Activated T-cell treated with anti-CD3 and anti-CD28 coated beads for 48 hours (primary cell): ENCODE measurements at places on chromosomes 2 and 18.
A peak's percentile ranks its signal among the peaks of the same experiment; 100 is the strongest.

GRCh38 chr2:165105926-165106325, 97.9 kb downstream of the SCN3A start:
- DNase-seq: no peak

DNA sequence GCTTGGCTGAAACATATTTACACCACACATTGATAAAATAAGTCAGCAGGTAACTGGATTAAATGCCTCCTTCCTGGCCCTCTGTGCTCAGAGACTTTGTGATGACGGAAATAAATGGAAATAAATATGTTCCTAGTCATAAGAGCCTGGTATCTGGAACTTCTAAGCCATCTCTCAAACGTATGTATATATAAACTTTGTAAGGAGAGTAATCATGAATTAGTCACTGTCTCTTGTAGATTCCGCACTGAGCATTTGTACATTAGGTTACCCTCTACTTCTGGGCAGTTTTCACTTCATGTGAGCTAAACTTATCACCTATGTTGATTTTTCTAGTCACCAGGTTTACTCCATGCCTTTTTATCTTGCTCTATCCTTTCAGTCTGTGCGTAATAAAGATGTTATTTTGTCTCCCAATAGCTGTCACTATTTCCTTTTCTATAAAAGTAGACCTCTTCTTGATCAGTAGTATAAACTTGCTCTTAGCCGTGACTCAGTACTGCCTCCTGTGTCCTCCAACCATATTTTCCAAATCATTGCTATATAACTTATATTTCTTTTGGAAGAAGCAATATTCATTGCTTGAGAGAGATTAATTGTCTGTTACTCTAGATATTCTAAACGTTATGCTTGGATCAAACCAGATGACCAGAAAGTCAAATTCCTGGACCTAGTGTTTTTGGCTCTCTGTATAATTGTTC, 53.2 kb downstream of the FEZ2 start:
- no peak for DNase-seq

GRCh38 chr2:56132138-56132537, 51.7 kb upstream of the CCDC85A start:
- no peak for DNase-seq

GRCh38 chr2:83234246-83234645, 1224.8 kb downstream of the SUCLG1 start:
- no peak for DNase-seq

- no peak for DNase-seq
These were observed 132.6 kb downstream of the VWC2L start for GRCh38 chr2:214543386-214543955.

DNA sequence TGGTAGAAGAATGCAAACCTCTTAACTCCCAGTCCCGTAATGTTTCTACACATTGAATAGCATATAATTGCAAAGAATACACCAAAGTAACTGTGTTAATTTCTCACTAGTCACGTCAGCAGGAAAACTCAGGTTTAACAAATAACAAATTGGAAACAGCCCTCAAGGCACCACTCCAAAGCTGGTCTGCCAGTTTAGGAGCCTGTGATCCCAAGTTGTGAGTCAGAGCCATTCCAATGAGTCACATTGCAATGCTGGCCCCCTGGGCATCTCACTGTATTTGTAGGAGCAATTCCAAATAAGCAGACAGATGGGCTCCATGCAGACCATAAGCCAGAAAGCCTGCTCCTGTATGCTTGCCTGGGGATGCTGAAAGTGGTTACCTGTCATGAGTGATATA, 143.2 kb upstream of the SETBP1 start:
- no peak for DNase-seq

DNA sequence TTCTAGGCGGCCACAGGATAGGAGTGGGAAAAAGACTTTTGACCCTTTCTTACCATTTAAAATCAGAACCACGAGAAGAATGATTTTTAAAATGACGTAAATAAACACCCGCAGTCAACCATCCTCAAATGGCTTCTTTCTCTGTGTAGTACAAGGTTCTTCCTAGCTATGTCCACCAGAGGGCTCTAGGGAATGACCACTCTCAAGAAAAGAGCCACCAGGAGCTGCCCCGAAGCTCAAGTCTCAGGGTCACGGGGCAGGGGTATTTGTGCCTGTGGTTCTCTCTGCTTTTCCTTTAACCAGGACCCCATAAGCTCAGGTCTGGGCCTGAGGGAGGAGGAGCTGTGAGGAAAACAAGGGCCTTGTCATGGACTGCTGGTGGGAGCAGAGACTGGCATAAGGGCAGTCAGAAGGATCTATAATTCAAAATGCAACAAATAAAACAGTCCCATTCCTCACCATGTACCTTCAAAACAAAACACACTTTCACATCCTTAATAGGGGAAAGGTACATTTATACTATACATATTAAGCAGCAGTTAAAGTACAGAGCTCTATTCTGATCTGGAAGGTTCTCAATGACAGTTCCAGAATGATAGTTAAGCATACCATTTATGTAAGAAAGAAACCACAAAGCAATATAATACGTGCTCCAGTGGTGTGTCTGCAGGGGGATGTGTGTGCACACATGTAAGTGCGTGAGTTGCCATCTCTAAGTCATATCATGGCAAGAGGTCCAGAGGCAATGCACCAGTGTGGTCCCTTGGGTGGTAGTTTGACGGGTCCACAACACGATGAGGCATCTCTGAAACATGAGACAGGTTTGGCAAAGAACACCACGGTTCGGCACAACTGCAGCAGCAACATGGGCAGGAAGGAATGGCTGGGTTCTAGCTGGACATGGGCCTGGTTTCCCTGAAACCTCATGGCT, 18.6 kb downstream of the LYPD1 start:
- DNase-seq: no peak

GRCh38 chr18:22307528-22307927, 110.2 kb downstream of the CTAGE1 start:
- no peak for DNase-seq

DNA sequence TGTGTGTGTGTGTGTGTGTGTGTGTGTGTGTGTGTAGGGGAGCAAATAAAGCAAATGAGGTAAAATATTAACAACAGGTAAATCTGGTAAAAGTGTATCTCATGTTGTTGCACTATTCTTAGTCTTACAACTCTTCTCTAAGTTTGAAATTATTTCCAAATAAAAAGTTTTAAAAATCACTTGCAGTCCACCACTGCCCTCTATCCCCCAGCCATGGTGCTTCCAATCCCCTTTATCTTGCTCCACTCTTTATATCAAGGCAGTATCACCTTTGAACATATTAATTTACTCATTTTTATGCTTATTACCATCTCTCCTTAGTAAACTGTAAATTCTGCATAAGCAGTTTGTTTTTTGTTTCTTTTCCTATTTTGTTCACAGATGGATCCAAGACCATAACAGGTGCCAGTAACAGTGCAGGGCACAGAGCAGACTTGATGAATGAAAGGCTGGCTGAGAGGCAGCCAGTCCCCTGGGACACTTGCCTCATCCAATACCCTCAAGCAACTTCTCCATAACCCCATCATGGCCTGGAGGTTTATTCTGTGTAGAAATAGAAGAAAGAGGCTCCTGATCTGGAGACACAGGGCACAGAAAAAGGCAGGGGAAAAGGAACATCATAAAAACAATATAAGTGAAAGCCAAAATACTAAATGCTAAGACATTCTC, 67.6 kb downstream of the LDAH start:
- DNase-seq: no peak

DNA sequence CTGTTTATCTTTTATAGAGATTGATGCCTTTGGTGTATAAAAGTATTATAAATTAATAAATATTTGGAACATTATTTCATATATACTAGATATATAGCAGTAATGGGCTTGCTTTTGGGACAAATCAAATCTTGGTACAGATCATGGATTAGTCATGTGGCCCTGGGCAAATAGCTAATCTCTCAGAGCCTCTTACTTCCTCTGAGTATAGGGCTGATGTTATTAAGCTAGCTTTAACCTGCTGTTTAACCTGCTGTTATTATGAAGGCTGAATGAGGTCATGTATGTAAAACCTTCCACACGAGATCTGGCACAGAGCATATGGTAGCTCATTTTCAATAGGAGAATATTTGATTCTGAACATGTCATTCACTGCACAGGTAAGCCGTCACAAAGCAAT, 5.7 kb downstream of the ITGB6 start:
- DNase-seq: no peak

- no peak for DNase-seq
These were observed 49.5 kb upstream of the POLE4 start for GRCh38 chr2:74908748-74909444.

DNA sequence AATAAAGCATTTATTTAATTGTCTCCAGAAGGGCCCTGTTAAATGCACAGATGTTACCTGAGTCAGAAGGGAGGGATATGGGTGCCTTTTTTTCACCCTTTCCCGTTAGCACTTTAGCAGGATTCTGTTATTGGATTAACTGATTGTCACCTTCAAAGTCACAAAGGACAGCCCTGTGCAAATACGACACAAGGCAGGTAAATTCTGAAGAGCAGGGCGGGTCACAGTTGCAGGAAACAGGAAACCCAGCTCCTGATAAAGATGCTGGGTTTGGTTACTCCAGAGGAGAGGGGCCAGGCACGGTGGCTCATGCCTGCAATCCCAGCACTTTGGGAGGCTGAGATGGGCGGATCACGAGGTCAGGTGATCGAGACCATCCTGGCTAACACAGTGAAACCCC, 11.4 kb upstream of the PKDCC start:
- no peak for DNase-seq

- no peak for DNase-seq
These were observed 821 bp upstream of the PROC start for GRCh38 chr2:127417406-127417805.

- no peak for DNase-seq
These were observed 119.0 kb upstream of the SYT4 start for GRCh38 chr18:43396266-43396665.

DNA sequence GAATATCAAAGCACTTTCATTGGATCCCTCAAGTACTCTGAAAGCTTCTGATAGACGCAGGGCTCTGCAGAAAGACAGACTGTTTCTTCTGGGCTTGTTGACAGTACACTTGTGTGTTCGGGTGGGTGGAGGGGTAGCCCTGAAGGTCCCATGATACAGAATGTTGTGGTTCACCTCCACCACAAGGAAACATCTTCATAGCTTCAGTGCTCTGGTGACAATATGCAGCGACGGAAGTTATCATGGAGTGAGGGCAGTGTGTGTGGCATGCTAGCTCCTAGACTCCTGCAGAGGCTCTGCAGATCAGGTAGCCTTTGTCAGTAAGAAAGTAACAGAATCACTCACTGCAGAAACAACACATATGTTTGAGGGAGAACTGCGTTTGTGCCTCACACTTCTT, 90.7 kb downstream of the MEIS1 start:
- no peak for DNase-seq

DNA sequence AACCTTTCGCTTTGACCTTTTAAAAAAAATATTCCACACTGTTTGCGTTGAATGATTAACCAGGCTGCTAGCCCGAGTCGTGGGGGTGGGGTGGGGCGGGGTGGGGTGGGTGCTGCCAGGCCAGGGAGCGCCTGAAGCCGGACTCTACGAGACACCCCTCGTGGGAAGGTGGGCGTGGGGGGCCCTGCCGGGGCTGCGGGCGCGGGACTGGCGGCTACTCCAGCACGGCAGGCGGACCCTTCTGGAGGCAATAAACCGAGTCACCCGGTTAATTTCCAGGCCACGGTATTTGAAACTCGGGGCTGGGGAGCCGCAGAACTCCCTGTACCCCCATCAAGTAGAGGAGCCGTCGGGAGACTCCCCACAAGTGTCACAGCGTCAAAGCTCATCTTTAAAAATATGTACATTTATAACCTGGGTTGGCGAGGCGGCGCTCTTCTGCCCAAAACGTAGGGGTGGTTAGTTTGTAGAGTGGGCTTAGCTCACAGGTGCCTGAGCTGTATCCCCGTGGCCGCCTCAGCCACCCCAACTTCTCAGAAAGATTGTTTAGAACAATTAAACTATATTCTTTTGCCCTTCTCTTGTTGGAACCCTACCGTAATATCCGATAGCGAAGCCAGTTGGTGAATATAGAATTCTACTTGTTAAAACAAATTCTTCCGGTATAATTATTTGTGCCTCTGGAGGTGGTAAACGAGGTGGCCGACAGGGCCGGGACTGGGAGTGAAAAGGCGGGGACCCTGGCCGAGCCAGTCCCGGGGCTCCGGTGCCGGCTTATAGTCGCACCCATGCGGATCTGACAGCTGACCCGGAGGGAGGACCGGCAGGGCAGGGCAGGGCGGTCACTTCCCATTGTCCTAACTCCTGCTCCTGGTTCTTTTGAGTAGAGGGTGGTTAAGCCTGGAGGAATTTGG, 1.4 kb downstream of the B3GNT2 start:
- peak; percentile 22 for DNase-seq

- no peak for DNase-seq
These were observed 13.7 kb downstream of the PDCD1 start for GRCh38 chr2:241844831-241845578.

GRCh38 chr2:180979749-180980105, 678 bp upstream of the UBE2E3 start:
- DNase-seq: no peak

DNA sequence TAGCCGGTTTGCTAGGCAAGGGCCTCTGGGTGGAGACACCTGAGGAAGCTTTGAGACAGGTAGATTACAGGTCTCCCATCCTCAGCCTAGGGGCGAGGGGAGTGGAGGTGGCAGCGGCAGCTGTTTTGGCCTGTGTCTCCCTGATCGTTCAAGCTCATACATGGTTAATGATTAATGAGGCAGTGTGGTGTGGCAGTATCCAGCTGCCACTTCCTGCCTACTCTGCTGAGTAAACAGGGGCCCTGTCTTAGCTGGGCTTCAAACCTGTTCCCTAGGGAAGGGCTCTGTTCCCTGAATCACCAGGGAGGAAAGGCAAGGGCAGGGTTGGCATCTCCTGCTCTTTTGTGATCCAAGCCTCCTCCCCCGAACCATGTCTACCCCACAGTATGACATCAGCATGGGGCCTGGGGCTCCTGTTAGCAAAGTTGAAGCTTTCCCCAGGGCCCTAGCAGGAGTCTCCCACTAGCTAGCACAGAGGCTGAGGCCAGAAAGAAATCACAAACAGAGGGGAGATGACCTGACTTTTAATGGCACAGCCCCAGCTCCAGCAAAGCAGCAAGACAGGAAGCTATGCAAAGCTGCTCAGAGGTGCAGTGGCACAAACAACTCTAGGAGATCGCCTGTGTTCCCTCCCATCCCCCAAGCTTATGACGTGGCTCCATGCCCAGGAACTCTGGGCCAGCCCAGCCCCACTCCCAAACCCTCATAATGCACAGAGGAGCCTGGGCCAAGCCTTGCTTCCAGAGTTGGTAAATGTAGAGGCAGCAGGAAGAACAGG, 3.7 kb upstream of the TUBA4B start:
- no peak for DNase-seq

DNA sequence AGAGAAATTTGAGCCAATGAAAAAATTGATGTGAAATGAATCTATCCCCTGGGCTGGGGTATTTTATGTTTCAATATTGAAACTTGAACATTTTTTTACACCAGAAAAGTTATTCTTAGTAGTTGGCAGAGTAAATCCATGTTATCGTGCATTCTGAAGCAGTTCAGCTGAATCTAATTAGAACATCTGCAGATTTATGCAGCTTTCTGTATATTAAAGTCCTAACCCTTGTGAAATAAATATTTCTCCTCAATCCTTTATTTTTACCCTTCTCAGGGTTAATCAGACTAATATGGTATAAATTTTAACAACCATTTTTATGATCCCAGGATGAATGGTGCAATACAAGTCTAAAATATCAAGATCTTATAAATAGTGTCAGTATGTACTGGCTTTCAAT, 69.5 kb downstream of the CDH20 start:
- no peak for DNase-seq
